Adipocyte (in vitro differentiated cells): ENCODE measurements at places on chromosomes 7 and 10.

DNA sequence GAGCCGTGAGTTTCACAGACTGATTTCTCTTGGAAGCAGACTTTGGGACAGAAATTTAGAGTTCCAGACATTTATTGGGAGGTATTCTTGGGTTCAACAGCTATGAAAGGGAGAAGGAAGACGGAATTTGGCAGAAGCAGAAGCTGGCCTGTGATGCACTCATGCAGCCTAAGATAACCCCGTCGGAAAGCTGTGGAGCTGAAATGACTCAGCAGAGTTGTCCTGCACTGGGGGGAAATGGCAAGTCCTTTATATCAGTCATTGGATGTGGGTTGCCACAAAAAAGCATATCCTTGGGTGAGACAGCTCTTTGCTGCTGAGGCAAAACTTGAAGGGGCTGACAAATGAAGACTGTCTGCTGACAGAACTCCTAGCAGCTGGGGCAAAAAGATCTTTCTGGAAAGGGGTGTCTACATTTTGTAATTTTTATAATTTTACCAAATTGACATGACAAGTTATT lies 11.5 kb upstream of the MICU1 start:
- DNase-seq: peak; percentile 7

- DNase-seq: peak; percentile 76
These were observed 61.2 kb downstream of the NEURL1 start for GRCh38 chr10:103554488-103555324.

- peak; percentile 57 for DNase-seq
These were observed 373.1 kb downstream of the THSD7A start for GRCh38 chr7:11458736-11459483.

DNA sequence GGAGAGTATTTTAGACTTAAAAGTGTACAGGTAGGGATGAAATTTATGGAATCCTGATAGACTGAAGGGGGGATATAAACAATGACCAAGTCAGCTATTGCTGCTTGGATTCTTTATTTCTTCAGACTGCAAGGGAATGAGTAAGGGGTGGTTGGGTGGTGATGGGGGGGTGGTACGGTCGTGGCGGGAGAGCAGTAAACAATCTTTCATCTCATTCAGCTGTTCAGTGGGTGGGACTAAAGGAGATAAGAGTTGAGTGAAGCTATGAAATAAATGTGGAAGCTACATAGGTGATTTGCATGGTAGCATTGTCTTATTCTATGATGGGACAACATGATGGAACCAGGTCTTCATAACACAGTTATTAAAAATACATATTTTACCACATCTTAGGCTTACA lies 1.8 kb downstream of the SEPTIN7 start:
- no peak for DNase-seq

DNA sequence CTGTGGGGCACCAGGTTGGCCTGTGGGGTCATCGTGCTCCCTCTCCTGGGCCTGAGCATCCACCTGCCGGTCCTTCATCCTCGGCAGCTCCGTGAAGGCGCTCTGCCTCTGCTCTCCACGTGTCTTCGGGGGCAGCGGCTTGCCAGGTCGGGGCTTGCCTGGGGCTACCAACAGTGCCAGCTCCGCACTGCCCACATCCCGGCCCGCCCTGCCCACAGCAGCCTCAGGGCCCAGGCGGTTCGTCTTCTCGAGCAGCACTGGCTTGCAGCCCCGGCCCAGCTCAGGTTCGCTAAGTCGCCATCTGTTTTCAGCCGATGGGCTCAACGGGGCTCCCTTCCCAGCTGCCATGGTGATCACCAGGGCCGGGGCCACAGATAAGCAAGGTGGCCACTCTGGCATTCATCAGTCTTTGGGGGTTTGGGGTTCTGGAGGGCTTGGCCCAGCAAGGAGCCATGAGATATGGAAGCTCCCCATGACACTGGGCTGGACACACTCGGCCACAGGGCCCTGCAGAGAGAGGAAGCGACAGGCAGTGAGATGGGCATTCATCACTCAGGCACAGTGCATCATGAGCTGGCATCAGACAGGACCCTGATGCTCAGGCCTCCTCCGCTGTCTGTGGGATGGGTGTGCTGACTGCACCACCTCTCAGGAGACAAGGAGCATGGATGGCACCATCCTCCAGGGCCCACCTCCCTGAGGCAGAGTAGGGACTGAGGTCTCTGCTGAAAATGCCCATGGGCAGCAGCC lies 15.5 kb downstream of the ZNF488 start:
- DNase-seq: no peak

DNA sequence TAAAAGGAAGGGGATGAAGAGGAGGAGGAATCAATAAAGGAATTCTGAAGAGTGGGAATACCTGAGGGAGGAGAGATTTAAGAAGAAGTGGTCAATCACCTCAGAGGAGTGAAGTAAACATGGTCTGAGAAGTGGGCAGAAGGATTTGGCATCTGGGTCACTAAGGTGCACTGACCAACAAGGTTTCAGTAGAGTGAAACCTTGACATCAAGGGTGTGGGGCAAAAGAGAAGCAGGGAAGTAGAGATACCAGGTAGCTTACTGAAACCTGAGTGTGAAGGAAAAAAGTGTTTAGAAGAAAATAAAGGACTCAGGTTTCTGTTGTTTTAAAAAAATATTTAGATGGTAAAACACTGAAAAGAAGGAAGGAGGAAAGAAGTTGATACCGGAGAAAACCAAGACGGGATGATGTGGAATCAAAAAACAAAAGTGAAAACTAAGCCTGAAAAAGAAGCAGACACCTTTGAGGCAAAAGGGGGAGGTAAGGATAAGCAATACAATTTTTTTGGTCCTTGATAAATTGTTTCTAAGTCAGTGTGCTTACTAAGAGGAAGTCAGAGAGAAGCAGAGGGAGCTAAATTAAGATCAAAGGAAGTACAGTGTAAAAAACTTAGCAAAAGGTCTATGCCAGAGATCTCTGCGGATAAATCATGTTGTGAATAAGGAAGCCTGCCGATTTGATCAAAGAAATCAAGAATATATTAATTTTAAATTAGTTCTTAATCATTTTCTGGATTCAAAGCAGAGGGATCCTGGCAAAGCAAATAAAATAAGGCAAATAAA lies 137.2 kb upstream of the GPR22 start:
- DNase-seq: no peak

- no peak for DNase-seq
These were observed 59.1 kb upstream of the PPP2R2D start for GRCh38 chr10:131841661-131842139.

DNA sequence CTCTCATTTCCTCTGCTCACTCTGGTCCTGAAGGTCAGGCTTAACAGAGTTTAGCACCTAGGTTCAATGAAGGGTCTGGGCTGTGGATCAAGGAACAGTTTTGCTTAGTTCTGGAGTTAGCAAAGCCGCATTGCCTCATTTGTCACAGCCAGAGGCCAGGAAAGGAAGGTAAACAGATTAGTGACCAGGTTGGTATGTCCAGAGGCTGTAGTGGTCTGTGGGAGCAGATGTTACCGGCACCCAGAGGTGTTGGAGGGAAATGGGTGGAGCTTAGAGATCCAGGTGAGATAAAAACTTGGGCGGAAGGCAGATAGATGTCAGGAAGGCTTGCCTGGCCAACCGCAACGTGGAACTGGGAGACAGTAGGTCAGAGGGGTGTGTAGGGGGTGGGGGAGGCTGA lies 36.6 kb upstream of the ZMIZ2 start:
- no peak for DNase-seq

GRCh38 chr10:67788028-67788886 lies 49.7 kb downstream of the DNAJC12 start:
- DNase-seq: peak; percentile 26

GRCh38 chr10:116699471-116700150 lies 42.8 kb downstream of the HSPA12A start:
- no peak for DNase-seq

DNA sequence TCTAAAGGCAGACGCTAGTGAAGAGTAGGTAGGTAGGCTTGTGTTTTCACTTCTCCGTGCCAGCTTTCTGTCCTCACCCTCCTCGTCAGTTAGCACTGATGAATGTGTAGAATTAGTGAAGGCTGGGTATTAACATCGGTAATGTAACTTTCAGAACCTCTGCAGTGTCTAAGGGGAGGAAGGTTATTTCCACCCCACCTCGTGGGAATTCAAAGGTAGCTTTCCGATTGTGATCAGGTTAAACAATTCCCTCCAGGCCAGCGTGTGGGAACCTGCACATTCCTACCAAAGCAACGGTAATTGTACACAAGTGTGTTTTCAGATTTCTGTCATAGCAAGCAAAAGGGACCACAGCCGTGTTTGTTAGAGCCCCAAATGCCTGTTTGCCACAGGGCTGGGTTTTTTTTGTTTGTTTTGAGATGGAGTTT lies 405.0 kb upstream of the GALNT17 start:
- DNase-seq: no peak

GRCh38 chr7:45092931-45093235 lies 4.1 kb upstream of the NACAD start:
- DNase-seq: no peak

DNA sequence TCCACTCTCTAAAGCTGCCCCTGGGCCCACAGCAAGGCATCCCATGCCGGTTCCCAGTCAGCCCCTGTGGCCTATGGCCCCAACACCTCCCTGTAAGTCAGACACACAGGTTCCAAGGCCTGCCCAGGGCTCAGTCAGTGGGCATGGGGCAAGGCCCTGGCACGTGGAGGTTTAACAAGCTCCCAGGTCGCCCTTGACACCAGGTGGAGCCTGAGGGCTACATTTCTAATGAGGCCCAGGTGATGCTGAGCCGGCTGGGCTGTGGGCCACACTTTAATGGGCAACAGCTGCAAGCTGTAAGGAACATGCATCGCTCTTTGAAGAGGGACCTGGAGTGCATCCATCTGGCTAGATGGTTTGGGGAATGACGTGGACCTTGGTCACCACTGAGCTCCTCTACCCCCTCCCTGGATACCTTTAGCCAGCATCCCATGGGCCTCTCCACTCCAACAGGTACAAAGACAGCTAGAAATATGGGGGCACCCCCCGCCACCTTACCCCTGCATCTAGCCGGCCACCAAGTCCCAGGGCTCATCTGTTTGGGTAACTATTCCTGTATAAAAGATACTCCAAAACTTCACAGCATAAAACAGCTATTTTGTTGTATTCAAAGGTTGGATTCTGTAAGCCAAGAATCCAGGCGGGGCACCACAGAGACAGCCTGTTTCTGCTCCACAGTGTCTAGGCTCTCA lies 122.5 kb downstream of the OAT start:
- DNase-seq: peak; percentile 74

GRCh38 chr10:97590748-97591495 lies 1.4 kb downstream of the C10orf62 start:
- no peak for DNase-seq

DNA sequence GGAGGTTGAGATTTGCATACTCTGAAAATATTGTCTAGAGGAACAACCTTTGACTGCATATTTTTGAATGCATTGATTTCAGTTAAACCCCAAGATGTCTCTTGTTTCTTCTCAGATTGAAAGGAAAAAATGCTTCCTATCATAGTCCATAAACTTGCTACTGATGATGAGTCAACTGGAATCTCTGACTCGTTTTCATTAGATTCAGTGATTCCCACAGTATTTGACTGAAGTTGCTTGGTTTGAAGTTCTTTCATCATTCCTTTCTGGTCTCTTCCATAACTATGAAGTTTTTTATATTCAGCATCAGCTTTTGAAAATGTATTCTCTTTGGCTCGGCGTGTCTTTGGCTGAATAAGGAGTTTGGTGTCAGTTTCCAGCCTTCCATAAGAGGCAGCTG lies 10.7 kb downstream of the PEX1 start:
- DNase-seq: peak; percentile 22

- no peak for DNase-seq
These were observed 31.1 kb upstream of the ING3 start for GRCh38 chr7:120919466-120919865.

GRCh38 chr7:55523366-55523765 lies 48.9 kb downstream of the VOPP1 start:
- DNase-seq: peak; percentile 19

- no peak for DNase-seq
These were observed 125.1 kb downstream of the SFMBT2 start for GRCh38 chr10:7285522-7286322.

DNA sequence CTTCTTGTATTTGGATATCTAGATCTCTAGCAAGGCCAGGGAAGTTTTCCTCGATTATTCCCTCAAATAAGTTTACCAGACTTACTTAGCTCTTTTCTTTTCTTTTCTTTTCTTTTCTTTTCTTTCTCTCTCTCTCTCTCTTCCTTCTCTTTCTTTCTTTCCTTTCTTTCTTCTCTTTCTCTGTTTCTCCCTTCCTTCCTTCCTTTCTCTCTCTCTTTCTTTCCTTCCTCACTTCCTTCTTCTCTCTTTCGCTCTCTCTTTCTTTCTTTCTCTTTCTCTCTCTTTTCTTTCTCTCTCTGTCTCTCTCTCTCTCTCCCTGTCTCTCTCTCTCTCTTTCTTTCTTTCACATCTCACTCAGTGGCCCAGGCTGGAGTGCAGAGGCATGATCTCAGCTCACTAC lies 37.0 kb downstream of the UPP1 start:
- DNase-seq: no peak

- no peak for DNase-seq
These were observed 221.2 kb downstream of the PLXNA4 start for GRCh38 chr7:132355048-132355447.

DNA sequence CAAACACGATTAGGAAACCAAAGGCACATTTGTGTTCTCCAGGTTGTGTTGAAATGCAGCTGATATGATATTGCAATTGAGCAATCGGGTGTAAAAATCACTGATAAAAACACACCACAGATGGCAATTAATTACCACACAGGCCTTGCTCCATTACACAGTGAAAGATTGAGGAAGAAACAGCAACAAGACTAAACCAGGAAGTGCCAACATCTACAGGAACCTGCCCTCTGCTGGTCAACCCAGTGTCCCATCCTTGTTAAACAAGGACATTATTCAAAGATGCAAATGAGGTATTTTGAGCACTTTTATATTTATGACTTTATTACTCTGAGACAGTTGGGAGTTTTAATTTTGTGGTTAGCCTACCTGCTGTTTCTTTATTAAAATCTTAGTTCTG lies 765.6 kb upstream of the GHITM start:
- DNase-seq: peak; percentile 53

GRCh38 chr10:53749439-53749838 lies 976.9 kb upstream of the MBL2 start:
- DNase-seq: no peak

DNA sequence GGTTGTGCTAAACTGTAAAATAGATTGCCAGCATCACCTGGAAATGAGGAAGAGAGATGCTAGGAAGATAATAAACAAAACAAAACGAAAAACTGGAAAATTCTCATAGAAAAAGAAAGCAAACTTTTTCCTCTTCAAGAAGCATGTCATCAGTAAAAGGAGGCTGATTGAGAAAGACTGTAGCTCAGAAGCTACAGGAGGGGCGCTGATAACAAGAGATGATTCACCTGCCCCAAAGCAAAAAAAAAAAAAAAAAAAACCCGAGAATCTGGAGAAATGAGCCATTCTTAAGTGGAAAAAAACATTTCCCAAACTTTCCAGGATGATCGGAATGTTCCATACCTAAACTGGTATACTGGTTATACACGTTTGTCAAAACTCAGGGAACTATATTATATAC lies 130.5 kb upstream of the C1QL3 start:
- DNase-seq: peak; percentile 9

GRCh38 chr10:71349406-71349805 lies 30.3 kb downstream of the SLC29A3 start:
- DNase-seq: no peak

GRCh38 chr10:72423426-72423825 lies 68.7 kb upstream of the DNAJB12 start:
- no peak for DNase-seq

- no peak for DNase-seq
These were observed 221.3 kb upstream of the TCERG1L start for GRCh38 chr10:131532745-131533341.

GRCh38 chr7:47268851-47269836 lies 312.8 kb downstream of the TNS3 start:
- DNase-seq: no peak

- DNase-seq: no peak
These were observed 162.7 kb upstream of the PRSS1 start for GRCh38 chr7:142586611-142587010.
